ENCODE measurements at places on chromosomes 1 and 21.

GRCh38 chr1:74396462-74396861, 115.9 kb downstream of the LRRC53 start:
- no peak for DNase-seq

DNA sequence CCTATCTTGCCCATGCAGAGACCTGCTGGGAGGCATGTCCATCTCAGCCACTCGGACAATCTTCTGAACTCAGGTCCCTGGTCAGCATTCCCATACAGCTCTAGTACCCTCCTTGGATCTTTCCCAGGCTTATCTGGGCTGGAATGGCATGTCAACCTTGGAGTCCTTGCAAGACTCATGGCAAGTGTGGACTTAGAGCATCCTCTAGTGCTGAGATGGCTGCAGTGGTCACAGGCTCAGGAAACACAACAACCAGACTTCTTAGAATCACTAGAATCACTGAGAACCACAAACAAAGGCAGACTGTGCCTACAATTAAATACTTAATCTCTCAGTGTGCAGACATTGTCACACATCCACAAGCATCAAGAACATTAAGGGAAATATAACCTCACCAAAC, 73.1 kb upstream of the TSHB start:
- no peak for DNase-seq

GRCh38 chr1:67791261-67791660, 42.0 kb downstream of the GNG12 start:
- no peak for DNase-seq

DNA sequence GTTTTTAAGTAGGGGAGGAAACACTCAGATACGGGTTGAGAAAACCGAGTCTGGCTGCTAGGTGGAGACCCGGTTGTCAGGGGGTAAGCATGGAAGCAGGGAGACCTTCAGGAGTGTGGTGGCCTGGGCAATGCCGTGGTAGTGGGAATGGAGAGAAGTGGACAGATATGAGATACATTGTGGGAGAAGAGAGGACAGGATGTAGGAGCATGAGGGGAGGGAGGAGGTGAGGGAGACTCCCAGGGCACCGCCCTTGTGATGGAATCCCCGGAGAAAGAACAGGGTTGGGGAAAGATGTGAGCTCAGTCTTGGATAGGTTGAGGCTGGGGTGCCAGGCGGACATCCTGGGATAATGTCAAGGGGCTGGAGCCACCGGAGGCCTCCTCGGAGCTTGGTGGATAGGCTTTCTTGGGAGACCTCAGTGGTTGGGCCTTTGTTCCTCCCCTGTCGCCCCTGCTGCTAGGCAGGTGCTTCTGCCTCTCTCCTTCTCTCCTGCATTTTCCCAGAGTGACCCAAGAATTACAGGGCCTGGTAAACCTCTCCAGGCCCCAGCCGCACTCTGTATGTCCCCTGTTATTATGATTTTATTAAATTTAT, 21.3 kb downstream of the ZNF362 start:
- DNase-seq: peak; percentile 74

GRCh38 chr21:45670731-45671130, 27.2 kb downstream of the PCBP3 start:
- no peak for DNase-seq

GRCh38 chr1:23774174-23774880, 3.9 kb upstream of the PITHD1 start:
- no peak for DNase-seq

DNA sequence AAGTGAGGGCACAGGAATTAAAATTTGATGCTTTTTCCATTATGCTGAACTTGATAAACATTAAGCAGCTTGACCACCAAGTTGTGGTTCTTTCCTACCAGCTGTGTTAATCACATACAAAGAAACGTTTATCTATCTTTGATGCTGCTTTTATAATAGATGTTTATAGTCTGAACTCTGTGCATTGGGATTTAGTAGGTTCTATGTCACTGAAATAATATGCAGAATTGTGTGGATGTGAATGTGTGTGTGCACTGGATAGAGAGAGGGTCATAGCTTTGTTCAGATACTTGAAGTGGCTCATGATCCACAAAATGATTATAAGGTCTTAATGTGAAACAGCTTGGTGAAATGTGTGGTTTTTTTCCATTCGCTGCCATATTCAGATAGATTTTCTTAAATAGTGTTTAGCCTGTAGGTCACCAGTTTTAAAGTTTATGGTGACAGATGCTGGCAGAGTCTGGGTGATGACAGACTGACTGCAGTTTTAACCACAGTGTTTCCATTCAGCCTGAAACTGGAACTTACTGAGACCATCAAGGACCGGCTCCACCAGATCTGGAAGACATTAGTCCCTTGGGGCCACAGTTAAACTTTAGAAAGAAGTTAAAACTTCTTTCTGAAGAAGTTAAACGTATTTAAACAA, 10.2 kb downstream of the DDI2 start:
- DNase-seq: no peak

DNA sequence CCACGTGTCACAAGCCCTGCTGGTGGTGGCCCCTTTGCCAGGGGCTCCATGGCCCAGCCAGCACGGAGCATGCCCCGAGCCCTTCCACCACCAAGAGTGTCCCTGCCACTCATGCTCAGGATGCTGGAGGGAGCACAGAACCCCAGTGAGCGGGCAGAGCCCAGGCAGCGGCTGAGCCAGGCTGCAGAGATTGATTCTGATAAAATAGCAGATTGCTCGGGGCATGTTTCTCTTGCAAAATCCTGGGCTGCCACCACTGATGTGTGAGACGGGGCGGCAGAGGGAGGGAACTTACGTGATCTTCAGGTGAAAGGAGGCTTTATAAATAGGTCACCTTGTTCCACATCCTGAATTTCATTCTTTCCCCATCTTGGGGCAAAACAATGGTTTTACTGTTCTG, 53.2 kb downstream of the SPSB1 start:
- no peak for DNase-seq

- no peak for DNase-seq
Measured at GRCh38 chr1:115790846-115791245, 22.3 kb upstream of the CASQ2 start.

DNA sequence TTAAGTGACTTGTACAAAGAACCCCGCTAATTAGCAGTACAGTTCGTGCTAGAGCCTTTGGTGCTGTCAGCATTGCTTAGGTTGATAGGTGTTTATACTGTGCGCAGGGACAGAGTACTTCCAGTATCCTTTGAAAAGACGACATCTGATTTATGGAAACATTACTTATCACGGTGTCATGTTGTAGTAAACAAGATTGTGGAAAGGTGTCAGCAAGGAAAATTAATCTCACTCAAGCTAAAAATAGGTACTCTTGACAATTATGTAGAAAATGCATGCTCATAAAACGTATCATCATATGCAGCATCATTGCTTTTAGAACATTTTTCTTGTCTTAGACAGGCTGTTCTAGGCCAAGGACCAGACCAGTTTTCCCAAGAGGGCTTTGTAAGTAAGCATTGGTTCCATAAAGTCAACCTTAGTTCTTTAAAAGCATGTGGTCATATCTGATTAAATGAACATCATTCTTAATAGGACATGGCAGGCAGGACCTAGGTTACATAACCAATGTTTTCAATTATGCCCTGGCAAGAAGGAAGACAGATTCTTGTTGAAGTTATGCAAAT, 33.0 kb downstream of the SH3BGR start:
- no peak for DNase-seq

DNA sequence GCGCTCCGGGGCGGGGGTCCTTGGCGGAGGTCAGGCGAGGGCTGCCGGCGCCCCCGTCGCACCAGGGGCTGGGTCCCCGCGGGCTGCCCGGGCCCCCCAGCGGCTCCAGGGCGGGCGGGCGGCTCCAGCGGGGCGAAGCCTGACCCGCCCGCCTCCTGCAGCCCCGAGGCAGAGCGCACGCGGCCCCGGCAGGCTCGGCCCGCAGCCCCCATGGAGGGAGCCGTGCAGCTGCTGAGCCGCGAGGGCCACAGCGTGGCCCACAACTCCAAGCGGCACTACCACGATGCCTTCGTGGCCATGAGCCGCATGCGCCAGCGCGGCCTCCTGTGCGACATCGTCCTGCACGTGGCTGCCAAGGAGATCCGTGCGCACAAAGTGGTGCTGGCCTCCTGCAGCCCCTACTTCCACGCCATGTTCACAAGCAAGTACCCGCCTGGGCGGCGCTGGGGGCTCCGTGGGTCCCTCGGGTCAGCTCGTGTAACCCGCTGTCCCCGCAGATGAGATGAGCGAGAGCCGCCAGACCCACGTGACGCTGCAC, 817 bp downstream of the KLHL17 start:
- DNase-seq: no peak

- DNase-seq: peak; percentile 11
Measured at GRCh38 chr21:42521384-42521783, 7.7 kb downstream of the SLC37A1 start.

- DNase-seq: no peak
Measured at GRCh38 chr1:234727018-234727940, 117.3 kb upstream of the IRF2BP2 start.

DNA sequence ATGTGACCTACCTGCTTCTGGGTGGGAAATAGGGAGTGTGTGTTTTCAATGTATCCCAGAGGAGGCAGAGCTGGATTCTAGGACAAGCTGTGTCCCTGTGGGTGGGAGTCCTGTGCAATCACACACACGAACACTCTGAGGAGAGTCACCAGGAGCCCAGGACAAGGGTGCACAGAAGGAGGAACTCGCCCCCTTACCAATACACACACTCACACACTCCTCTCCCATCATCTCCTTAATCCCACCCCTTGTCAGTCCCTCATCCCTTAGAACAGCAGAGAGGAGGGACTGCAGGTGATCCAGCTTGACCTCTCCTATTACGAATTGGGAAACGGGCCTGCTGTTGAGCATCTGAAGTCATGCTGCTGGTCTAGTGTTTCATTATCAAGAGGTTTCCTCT, 8.5 kb upstream of the MYBPHL start:
- no peak for DNase-seq

GRCh38 chr1:201260648-201261311, 22.5 kb upstream of the PKP1 start:
- peak; percentile 63 for DNase-seq

- DNase-seq: no peak
Measured at GRCh38 chr1:173866413-173867115, 1.2 kb downstream of the GAS5 start.

DNA sequence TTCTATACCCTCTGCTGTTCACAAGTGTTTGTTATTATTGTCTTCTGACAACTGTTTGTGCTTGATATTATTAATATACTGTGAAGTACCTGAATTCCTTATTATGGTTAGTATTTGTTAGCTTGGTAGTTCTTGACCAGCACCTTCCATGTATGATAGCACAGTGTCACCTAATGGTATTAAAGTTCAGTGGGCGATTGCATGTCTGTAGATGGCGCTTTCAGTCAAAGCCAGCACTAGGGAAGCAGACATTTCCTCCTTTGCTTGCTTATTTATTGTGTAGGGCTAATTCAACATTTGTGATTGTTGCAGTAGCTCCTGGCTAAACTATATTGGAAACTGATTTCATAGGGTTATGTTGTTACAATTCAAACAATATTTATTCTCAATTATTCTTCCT, 218.0 kb downstream of the ZP4 start:
- DNase-seq: no peak

- DNase-seq: no peak
Measured at GRCh38 chr1:202084791-202085681, 37.7 kb upstream of the GPR37L1 start.

GRCh38 chr1:17617787-17618557, 78.5 kb downstream of the ARHGEF10L start:
- no peak for DNase-seq

DNA sequence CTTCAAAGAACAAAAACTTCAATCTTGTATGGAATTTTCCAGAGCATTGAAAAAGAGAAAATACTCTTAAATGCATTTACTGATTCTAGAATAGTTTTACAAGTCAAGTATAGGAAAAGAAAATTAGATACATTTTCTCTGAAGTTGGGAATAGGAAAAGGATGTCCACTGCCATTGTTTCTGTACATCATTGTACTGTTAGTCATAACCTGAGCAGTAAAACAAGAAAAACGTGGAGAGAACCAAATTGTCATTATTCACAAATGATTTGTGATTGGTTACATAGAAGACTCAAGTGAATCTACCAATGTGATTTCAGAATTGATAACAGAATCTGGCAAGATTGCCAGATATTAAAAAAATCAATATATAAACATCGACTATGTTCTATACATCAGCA, 27.4 kb downstream of the PRKACB start:
- DNase-seq: no peak

DNA sequence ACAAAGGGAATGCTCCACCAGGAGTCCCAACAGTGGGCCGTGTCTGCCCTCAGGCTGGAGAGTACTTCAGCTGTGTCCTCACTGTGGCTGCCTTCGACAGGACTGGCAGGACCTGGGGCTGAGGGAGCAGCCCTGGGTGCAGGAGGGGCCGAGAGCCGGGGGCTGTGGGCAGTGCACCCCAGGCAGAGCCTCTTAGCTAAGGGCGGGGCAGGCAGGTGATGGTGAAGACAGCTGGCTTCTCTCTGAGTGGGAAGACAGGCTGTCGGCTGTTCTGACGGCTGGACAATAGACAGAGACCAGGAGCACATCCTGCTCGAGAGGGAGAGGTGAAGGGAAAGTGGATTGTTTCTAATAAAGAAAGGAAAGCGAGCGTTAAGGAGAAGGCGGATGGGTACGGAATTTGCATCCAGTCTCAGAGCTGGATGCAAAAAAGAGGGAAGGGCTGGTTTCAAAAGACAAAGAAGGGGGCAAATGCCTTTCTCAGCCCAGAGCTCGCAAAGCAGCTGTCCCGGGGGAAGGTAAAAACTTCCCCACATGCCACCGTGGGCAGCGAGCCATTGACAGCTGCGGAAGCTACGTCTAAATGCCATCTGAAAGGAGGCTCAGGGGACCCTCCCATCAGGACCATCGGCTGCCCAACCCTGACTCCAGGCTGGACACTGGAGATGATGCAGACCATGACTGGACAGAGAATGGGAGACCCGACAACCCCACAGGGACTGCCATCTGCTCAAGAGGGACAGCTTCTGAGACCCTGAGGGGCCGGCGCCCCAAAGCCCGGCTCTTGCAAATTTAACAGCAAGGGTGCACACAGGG, 92.0 kb downstream of the STUM start:
- no peak for DNase-seq

GRCh38 chr1:51316113-51316845, 14.1 kb downstream of the TTC39A start:
- DNase-seq: no peak

GRCh38 chr1:172895050-172895460, 155.7 kb downstream of the TNFSF18 start:
- no peak for DNase-seq

DNA sequence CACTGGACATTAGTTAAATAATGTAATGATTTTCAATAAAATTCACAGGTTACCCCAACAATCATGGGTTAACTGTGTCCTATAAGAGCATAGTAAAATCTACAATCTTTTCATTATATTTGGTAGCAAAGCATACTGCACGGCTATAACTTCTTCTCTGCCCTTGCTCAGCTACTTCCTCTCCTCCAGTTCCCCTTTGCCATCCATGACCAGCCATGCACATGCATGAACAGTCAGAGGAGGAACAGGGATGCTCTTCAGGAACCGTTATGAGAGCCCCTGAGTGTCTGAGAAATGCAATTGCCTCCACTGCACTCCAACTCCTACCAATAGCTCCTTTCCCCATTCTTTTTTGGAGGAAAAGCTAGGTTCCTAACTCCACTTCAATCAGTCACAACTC, 646.7 kb downstream of the LTN1 start:
- no peak for DNase-seq

GRCh38 chr1:84916897-84917296, 23.9 kb upstream of the LPAR3 start:
- no peak for DNase-seq

- DNase-seq: no peak
Measured at GRCh38 chr1:1239614-1240347, 6.7 kb downstream of the C1QTNF12 start.
